CD4-positive, alpha-beta T cell treated with Interleukin-6 at 100 ng/mL for 8 hours (primary cell): ENCODE measurements at places on chromosomes 1 and 21.

DNA sequence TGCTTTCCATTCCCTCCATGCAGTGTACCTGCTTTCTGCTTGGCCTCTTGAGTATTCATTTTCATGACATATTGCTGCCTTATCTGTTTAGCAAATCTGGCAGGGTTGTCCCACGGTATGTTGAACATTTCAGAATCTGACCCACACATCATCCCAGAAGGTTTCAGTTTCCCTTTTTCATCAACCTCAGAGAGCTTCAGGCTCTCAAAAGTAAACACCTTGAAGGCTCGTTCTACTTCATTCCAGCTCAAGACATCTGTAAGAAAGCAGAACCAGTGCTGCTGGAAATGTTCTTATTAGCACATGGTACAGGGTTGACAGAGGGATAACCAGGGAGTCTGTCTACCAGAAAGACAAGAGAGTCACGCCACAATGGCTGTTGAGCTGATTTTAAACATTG, 103.6 kb downstream of the SPAG17 start:
- no peak for DNase-seq

DNA sequence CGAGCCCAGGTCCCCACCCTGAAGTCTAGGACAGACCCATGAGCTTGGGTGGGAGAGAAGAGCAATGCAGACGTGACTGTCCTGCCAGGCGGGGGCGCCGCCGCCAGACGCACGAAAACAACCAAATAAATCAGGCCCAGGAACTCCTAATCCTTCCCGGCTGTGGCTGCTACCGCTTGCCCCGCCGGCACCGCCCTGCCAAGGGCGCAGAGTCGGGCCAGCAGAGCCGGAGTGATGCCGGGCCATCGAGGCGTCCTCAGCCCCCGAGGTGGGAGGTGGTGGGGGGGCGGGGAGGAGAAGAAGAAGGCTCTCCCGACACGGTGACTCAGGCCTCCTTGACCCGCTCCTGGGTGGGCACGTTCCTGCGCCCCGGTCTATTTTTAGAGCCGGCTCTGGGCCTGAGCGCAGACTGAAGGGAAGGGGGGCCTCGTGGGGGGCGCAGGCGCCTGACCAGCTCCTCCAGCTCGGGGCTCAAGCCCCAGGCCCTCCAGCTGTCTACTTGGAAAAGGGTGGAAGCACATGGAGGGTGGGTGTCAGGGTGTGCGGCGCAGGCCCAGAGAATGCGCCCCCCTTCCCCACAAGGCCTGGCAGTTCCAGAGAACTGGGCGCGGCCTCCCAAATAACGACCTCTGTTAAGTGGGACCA, 10.7 kb upstream of the COL16A1 start:
- DNase-seq: peak; percentile 10

DNA sequence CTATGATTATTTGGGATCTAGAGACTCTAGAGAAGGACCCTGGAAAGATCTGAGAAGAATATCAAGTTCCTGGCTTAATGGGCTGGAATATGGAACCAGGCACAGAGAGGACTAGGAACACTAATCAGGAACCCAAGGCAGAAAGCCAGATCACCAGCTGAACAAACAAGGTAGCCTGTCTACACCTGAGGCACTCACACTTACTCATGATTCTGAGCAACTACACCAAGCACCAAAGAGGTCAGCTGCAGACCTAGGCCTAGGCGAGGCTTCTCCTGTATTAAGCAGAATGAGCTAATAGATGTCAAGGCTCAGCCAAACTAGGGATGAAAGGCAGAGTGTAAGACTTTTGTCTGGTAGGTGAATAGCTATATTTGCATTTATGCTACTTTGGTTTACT, 368.1 kb downstream of the LTN1 start:
- DNase-seq: no peak

DNA sequence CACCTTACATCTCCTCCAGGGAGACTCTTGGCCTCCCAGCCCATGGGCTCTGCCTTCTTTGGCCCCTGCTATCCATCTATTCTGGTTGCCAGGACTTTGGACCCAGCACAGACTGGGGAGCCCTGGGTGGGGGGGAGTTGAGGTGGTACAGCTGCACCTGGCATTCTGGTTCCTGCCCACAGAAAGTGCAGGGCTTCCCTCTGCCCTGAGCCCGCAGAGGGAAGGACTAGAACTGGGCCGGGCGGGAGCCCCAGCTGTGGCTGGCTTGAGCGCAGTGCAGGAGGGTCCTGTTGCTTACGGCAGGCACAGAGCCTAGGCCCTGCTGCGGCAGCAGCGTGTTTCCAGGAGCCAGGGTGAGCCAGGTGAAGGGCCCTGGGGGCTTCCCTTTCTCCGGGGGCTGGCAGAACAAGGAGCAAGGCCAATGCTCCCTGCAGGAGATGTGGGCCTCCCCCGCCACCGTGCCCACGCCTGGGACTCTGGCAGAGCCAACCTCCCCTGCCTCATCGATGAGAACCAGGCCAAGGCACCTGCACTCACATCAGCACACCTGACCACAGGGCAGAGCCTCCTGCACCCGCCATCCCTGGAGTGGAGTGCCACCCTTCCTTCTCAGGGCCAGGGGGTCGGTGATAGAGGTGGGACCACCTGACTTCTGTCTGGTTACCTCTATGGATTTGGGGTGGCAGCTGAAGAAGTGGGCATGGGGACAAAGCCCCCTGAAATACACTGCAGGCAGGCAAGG, 16.1 kb downstream of the PARS2 start:
- DNase-seq: no peak

DNA sequence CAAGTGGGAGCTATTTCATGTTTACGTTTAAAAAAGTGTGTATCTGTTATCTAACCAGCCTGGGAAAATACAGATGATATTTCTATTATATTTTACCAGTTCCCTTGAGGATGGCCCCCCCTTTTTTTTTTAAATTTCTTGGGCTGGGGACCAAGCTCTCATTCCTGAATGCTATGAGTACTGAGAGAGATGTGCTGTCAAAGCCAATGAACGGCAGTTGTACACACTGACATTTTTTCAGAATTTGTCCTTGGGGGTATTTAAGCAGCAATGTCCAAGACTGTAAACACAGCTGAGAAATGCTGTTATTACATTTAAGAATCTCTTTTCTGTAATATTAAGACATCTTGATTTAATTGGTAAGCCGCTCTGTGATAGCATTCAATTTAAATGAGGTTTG, 177.9 kb downstream of the ST6GALNAC3 start:
- DNase-seq: no peak

GRCh38 chr1:9766759-9767442, 56.9 kb downstream of the CLSTN1 start:
- DNase-seq: no peak

GRCh38 chr21:15928686-15929425, 199.1 kb downstream of the USP25 start:
- no peak for DNase-seq

- no peak for DNase-seq
Observed at GRCh38 chr21:34737115-34737514, 68.3 kb downstream of the CLIC6 start.

DNA sequence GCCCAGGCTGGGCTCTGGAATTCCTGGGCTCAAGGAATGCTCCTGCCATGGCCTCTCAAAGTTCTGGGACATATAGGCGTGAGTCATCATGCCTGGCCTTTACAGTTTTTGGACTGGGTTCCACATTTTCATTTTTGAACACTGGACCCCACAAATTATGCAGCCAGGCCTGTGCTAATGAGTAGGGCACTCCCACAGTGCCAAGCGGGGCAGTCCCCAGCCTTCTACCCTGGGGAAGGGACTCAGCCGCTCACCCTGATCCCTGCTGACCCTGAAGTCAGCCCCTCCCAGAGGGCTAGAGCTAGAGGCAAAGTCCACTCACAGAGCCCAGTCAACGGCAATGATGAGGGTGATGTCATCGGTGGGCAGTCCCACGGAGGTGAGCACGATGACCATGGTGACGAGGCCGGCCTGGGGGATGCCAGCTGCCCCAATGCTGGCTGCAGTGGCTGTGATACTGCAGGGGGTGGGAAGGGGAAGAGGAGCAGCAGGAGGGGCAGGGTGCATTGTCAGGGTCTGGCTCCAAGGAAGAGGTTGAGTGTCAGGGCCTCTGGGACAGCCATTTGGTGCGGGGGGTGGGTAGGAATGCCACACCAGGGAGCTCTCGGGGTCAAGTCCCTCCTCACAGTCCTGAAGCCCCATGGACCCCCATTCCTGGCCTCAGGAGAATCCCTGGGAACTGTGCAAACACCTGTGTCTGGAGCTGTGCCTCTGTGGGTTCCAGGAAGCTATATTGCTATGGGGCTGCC, 27.6 kb downstream of the PODN start:
- no peak for DNase-seq

DNA sequence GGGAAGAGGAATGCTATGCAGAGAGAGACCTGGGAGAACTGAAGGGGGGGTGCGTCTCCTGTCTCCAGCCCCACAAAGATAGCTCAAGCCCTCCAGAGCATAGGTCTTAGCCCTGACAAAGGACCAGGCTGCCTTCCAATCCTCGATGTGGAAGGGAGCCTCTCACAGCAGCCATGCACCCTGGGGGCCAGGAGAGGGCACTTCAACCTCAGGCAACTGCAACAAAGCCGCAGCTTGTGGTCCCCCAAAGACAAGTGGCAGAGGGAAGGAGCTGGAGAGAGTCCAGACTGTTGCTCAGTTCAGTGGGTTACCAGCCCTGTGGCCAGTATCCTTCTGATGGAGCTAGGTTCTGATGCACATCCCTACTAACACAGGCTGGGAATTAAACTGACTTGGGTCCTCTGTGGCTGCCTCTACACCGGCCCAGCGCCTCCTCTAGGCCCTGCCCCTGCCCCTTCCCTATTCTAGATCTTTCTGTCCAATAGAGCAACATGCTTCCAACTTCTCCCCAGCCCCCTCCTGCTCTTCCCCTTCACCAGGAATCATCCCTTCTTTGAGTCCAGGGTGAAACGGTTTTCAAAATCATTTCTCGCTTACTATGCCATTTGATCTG, 100.7 kb upstream of the SPATA6 start:
- DNase-seq: no peak

- no peak for DNase-seq
Observed at GRCh38 chr21:37546949-37547614, 180.5 kb downstream of the DYRK1A start.

- no peak for DNase-seq
Observed at GRCh38 chr1:212060632-212061472, 25.3 kb downstream of the DTL start.

- DNase-seq: no peak
Observed at GRCh38 chr1:222631611-222632208, 13.8 kb downstream of the MIA3 start.

DNA sequence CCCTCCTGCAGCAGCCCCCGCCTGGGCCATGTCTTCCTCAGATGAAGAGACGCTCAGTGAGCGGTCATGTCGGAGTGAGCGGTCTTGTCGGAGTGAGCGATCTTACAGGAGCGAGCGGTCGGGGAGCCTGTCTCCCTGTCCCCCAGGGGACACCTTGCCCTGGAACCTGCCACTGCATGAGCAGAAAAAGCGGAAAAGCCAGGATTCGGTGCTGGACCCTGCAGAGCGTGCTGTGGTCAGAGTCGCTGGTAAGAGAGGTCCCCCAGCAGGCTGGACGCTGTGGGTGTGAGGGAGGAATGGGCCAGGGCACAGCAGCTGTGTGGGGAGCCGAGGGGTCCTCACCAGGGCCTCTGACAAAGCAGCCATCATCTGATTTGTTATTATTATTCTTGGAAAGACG, 58.0 kb downstream of the NDUFS5 start:
- DNase-seq: no peak

GRCh38 chr1:167161762-167162161, 58.9 kb upstream of the POU2F1 start:
- no peak for DNase-seq

- no peak for DNase-seq
Observed at GRCh38 chr1:26986658-26987057, 6.8 kb upstream of the TRNP1 start.

DNA sequence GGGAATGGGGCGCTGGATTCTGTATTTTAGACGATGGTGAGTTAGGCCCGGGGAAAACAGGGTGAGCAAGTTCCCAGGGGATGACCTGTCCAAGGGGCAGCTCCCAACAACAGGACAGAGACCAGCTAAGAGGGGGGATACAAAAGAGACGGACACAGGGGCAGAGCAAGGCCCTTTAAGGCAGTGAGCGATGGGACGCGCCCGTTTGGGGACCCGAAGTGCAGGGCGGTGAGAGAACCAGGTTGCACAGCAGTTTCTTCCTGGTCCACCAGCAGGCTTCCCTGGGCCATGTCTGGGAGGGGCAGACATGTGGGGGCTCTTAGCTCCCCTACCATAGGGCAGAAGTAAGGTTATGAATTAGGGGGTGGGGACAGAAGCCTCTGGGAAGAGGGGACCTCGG, 22.0 kb downstream of the INAVA start:
- no peak for DNase-seq

- no peak for DNase-seq
Observed at GRCh38 chr1:53662951-53663350, 76.0 kb downstream of the GLIS1 start.

- no peak for DNase-seq
Observed at GRCh38 chr1:57410508-57410907, 13.4 kb downstream of the DAB1 start.

DNA sequence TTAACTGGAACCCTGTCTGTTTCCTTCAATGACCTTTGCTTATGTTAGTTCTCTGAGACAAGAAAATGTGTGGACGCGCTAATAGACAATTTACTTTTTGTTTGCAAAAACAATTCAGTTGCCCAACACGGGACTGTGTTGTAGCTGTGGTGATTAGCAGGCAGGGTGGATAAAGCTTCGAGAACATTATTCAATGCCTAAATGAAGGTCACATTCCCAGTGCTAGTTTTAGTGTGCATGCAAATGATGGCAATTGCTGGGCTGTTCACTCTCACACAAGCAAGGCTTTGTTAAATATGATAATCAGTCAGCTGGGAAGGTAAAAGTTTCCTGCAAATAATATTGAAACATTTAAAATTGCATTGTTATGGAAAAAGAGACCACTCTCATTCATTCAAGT, 188.4 kb downstream of the BACH1 start:
- no peak for DNase-seq
